ENCODE measurements at places on chromosomes 12 and 14.

DNA sequence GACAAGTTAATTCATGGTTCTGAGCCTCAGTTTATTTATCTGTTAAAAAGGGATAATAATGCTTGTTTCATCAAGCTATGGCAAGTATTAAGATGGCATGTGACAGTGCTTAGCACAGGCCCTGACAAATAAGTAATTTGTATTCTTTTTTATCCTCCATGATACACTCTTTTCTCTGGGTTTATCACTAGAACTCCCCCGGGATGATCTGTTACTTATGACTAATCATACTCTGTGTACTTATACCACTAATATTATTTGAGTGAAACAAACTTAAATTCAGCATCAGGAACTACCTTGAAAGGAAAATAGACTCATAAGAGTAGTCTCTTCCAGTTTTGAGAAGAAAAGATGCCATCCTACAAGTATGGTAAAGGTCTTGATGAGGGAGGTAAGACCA is 283.8 kb downstream of the PAWR start:
- no peak for DNase-seq

GRCh38 chr14:73223049-73223448 is 14.3 kb upstream of the PAPLN start:
- no peak for DNase-seq

DNA sequence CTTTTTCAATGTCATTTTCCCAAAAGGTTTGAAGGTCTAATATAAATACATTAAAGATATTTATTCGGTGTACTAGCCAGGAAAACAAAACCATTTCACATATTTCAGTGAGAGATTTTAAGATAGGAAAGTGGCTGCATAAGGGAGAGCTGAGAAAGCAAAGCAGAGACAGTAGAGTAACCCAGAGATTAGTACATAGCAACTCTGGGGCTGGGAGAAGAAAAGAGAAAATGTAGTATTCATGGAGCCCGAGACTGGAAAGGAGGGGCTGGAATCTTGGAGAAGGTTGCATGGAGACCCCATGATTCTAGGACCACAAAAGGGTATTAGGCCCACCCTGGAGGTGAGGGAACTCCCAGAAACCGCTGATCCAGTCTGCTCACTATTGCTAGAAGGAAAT is 236.9 kb downstream of the PAWR start:
- DNase-seq = no peak

DNA sequence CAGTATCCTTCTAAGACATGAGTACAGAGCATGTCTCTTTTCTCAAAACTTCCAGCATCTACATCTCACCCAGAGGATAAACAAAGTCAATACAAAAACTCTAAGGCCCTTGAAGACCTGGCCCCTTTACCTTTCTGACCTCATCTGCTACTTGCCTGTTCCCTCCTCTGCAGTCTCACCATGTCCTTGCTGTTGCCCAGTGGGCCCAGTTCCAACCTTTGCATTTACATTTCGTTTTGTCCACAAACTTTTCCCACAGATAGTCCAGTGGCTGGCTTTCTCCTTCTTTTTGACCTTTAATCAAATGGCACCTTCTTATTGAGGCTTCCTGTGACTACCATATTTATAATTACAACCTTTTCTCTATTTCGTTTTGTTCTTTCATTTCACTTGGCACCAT is 1.6 kb downstream of the IRAK4 start:
- no peak for DNase-seq

- DNase-seq = no peak
These were observed 6.0 kb downstream of the PLA2G1B start for GRCh38 chr12:120321382-120322202.

- no peak for DNase-seq
These were observed 179.4 kb upstream of the PRMT8 start for GRCh38 chr12:3311491-3312103.

DNA sequence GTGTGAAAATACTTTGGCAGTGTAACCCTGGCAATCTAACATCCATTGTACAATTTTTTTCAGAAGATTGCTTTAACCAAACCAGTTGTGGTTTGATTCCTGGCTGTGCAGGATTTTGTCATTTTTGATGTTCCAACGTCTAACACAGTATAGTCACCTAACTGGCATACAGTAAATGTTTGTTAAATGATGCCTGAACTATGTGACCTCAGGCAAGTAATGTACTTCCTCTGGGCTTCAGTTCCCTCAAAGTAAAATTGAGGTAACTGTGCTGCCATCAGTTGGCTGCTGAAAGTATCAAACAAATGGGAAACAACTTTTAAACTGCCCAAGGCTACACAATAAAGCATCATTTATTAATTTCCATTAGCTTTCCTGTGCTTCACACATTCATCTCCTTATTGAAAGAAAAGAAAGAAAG is 4.3 kb downstream of the TM7SF3 start:
- DNase-seq = no peak
